ENCODE measurements at places on chromosomes 2 and 18.

- no peak for DNase-seq
Observed at GRCh38 chr2:227891673-227892072, 20.2 kb downstream of the DAW1 start.

- no peak for DNase-seq
Observed at GRCh38 chr2:234796045-234796591, 155.7 kb upstream of the SH3BP4 start.

GRCh38 chr2:133484106-133484505 is 84.2 kb downstream of the NCKAP5 start:
- no peak for DNase-seq

DNA sequence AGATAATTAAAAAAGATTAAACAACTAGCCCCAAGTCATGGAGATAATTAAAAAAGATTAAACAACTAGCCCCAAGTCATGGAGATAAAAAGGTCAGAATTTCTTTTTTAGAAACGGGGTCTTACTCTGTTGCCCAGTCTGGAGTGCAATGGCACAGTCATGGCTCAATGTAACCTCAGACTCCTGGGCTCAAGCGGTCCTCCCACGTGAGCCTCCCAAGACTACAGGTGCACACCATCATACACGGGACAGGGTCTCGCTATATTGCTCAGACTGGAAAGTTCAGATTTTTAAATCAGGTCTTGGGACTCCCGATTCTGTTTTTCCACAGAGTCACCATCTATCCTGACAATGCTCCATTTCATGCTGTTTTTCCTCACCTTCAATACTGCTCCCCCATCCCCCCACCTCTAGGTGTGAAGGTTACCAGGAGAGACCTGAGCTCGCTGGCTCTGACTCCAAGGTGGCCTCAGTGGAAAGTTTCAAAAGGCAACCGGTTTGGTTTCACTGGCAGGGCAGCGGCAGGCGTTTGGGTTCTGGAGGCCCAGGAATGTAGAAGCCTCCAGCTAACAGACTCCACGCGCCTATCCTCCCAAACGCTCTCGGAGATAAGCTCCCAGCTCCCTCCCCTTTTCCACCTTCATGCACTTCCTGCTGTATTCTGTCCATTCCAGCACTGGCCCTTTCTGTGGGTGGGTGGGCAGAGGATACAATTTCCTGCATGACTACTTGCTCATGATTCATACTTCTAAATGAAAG is 2.9 kb upstream of the SEMA4C start:
- no peak for DNase-seq

GRCh38 chr2:117983040-117983439 is 30.8 kb downstream of the CCDC93 start:
- DNase-seq: no peak

GRCh38 chr2:67604360-67604759 is 207.2 kb downstream of the ETAA1 start:
- DNase-seq: no peak

DNA sequence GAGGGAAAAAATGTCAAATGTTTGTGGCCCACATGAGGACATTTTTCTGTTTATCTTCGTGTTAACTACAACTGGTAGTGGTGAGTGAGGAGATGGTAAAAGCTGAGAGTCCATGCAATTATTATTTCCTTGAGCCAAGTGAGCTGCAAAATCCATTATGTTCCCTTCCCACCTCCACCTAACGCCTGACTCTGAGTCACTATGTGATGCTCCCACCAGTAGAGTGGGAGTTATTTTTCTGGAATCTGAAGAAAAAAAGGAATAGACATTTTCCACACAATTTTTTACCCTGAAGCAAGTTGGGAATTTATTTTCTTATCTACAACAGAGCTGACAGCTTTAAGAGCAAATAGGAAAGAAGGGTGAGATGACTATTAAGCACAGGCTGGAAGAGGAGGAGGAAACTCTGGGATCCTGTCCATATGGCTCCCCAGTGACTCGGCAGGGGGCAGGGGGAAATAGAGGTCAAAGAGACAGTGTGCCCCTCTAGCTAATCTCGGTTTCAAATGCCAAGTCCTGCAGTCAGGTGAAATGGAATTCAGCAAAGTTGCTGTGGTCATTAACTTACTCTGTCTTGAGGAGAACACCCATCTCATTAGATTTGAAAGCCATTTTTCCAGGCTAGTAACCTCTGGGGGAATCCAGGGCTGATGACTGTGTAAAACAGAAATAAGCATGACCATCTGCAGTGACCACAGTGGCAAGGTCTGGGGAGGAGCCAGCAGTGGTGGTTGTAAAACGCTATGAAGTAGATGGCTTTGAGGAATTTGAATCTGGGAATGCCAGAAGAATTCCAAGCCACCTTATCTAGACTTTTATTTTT is 463.9 kb downstream of the STK39 start:
- DNase-seq: no peak

- no peak for DNase-seq
Observed at GRCh38 chr2:109659396-109660045, 45.4 kb downstream of the SOWAHC start.

- no peak for DNase-seq
Observed at GRCh38 chr2:108145557-108146326, 94.0 kb upstream of the SULT1C3 start.

- DNase-seq: no peak
Observed at GRCh38 chr2:4381049-4381448, 677.7 kb downstream of the DCDC2C start.

- DNase-seq: no peak
Observed at GRCh38 chr2:176291809-176292283, 22.6 kb downstream of the MTX2 start.

- DNase-seq: no peak
Observed at GRCh38 chr2:6657136-6657535, 208.6 kb downstream of the CMPK2 start.

DNA sequence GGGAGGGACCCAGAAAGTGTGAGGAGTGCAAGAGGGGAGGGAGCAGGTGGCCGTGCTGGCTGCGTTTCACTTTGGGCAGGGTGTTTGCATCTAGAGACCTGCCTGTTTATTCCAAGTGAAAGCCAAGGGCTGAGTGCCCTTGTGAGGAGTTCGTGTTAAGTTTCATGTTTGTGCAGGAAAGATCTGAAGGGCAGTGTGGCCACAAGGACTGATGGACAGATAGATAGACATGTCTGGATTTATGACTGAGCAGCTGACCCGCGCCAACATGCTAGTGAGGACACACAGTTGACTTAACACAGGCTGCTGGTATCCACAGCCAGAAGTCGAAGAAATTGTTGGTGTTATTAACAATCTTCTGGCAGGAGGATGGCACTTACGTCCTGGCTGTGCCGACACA is 387.6 kb upstream of the TNP1 start:
- no peak for DNase-seq

- no peak for DNase-seq
Observed at GRCh38 chr2:112199188-112199587, 55.7 kb downstream of the ZC3H8 start.

DNA sequence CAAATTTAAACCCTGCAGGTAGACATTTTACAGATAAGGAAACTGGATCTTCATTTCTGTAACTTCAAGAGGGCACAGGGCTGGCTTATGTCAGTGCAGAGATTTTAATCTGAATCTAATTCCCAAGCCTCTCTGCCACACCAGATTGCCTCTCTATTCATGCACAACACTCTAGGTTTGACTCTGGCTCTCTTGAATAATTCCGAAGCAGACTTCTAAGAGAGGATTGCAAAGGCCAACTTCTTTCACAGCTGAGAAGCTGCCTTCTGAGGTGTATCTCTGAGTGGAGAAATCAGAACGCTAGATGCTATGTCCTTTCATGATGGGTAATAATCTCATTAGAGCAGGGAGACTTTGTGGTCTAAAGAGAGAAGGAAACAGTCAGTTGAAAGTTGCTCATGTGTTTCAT is 20.1 kb upstream of the MGAT5 start:
- no peak for DNase-seq

GRCh38 chr2:88999365-88999764 is 307.9 kb downstream of the RPIA start:
- no peak for DNase-seq

DNA sequence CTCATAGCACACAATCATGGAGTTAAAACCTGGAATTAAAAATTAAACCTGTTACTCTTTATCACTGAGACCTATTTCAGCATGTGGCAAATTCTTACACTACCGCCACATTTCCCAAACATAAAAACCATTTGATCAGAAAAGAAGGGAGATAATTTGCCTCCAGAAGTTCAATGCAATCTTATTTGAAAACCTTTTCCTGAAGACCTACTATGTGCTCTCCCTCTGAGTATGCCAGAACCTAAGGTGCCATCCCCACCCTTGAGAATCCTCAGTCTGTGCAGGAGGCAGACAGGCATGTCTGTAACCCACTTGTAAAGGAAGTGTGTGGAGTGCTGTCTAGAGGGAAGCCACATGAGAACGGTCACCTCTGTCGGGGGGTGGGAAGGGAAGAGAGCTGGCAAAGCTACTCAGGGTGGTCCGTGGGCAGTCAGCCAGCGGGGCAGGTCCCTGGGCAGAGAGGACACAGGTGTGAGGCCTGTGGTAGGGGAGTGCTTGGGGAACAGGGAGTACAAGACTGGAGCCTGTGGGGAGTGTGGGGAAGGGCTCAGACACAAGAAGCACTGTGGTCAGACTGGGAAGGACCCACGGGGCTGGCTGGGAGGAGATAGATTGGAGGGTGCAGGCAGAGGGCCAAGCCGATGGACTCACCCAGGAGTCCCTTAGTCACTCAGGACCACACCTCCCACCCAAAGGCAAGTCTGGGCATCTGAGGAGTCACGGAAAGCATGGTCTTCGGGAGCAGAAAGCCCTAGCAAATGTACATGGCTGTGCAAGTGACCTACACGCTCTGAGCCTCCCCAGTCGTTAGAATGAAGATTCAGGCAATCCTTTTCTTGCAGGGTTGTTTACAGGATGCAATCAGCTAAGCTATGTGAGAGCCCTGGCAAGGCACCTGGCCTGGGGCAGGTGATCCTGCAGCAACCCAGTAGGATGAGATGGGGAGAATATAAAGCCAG is 22.8 kb downstream of the CRACDL start:
- DNase-seq: no peak

- DNase-seq: no peak
Observed at GRCh38 chr2:69131983-69132675, 119.2 kb downstream of the ANTXR1 start.

- DNase-seq: no peak
Observed at GRCh38 chr2:235458839-235459273, 35.0 kb upstream of the AGAP1 start.

GRCh38 chr2:23486684-23487075 is 101.7 kb downstream of the KLHL29 start:
- no peak for DNase-seq

GRCh38 chr2:72914589-72915319 is 2.6 kb upstream of the EMX1 start:
- no peak for DNase-seq

- DNase-seq: no peak
Observed at GRCh38 chr18:3172097-3172496, 47.7 kb downstream of the MYOM1 start.

DNA sequence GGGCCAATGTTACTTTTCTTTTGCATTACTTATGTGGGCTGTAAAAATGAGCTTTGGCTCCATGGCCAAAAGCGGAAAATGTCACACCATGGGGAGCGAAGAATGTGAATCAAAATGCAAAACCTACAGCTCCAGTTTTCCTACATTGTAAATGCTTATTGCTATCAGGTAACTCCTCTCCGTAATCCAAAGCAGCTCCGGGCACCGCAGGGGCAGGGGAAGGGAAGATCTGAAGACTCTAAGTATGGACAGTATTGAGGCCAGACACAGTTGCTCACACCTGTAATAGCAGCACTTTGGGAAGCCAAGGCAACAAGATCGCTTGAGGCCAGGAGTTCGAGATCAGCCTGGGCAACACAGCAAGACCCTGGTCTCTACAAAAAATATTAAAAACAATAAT is 7.1 kb upstream of the AGFG1 start:
- no peak for DNase-seq

GRCh38 chr2:139529080-139529479 is 748.9 kb upstream of the NXPH2 start:
- DNase-seq: no peak

GRCh38 chr2:215880970-215881369 is 132.4 kb downstream of the MREG start:
- DNase-seq: no peak

DNA sequence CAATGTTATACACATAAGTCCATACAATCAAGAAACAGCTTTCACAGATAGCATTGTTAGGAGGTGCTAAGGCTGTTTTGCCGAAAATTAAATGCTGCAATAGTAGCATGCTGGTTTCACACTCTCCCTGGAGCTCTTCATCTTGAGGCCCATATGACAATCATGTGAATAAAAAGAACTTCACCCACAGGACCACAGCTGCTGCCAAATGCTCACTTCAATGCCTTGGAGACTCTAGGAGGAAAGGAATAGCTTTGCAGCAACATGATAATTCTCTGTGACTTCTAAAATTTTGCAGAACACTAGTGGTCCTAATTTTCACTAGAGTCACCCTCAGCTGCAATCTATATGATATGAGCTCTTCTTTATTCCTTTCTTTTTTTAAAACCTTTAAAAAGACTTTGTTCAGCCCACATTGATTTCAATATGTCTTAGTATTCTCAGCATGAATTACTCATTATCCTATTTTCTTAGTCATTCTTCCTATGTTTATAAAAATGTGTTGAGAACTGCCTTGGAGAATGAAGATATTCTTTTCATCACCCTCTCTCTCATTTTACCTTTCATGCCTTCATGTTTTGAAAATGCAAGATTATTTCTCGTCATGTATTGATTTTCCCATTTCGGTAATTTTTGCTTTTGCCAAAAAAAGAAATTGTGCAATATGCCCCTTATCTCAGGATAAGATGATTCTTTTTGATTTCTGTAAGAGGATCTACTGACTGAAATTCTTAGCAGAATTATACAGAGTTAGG is 108.2 kb downstream of the PDE1A start:
- DNase-seq: no peak

DNA sequence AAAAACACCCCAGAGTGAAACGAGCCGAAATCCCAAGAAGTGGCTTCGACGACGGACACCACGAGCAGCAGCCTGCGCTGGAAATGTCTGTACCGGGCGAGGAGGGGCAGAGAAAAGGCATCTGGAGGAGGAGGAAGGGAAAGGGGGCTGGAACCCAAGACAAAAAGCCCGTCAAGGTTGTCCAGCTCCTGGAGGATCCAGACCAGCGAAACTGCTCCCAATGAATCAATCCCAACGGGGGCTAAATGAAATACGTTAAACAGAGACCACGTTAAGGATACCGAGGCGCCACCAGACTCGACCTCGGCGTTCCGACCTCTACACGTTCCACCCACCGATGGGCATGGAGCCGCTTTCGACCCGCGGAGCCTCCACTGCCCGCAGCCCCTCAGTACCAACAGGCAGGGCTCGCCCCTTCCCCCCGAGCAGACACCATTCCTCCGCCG is 400 bp downstream of the CCDC88A start:
- no peak for DNase-seq

- DNase-seq: no peak
Observed at GRCh38 chr2:142495141-142495540, 364.3 kb upstream of the LRP1B start.

- no peak for DNase-seq
Observed at GRCh38 chr2:202377207-202377761, 1.2 kb downstream of the BMPR2 start.

DNA sequence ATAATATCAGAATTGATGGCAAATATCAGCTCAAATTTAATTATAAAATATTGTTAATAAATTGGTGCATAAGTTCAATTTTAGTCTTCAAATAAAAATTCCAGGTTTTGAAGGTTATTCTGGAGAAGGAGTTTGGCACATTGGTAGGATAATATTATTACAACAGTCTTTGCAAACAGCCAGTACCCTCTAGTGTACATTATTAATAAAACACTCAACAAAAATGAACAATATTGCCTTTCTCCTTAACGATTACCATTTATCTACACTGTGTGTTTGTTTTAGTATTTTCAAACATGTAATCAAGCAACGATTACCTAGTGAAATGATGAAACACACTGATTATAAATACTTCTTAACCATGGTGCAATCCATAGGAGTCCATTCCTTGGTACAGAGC is 334.0 kb upstream of the FSIP2 start:
- no peak for DNase-seq

GRCh38 chr2:129233751-129234406 is 745.6 kb upstream of the RAB6C start:
- no peak for DNase-seq

Data from stimulated activated CD4-positive, alpha-beta T cell treated with anti-CD3 and anti-CD28 coated beads, Interleukin-15, amount 100 ng/mL, for 1 hour (primary cell).